ENCODE measurements at places on chromosomes 2 and 18.
A peak's percentile ranks its signal among the peaks of the same experiment; 100 is the strongest.

- DNase-seq: peak; percentile 33
These were observed 43.3 kb downstream of the KCNH7 start for GRCh38 chr2:162795312-162795711.

GRCh38 chr2:148557844-148558436 is 86.6 kb upstream of the EPC2 start:
- DNase-seq: no peak

GRCh38 chr2:86439879-86440630 is 1.1 kb upstream of the KDM3A start:
- DNase-seq: no peak

GRCh38 chr2:72395096-72395495 is 247.4 kb upstream of the CYP26B1 start:
- DNase-seq: no peak

DNA sequence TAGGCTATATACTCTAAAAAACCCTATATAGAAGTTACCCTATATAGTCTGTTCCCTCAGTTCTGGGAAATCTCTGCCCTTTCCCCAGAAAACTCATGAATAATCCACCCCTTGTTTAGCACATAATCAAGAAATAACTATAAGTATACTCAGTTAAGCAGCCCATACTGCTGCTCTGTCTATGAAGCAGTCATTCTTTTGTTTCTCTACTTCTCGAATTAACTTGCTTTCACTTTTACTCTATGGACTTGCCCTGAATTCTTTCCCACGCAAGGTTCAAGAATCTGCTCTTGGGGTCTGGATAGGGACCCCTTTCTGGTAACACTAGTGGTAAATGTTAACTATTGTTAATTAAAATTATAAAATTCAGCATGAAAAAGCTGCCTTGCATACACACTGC is 17.4 kb upstream of the AP1S3 start:
- DNase-seq: no peak

DNA sequence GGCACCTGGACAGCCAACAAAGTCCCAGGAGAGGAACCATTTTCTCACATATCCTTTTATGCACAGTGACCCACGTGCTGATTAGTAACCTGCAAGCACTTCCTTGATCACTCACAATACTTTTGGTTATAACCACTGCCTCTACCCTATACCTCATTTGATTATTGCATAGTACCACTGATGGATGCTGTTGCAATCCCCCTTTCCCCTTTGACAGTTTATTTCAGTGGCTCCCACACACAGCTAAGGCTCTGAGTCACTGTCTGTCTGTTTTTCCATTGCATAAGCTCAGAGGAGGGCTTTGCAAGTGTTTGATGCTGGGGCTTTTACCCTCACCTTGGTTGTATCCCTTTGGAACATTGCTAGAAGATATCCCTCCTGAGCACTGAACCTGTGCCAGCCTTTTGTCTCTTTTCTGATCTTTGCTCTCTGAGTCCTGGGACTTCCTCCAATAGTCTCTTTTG is 101.7 kb upstream of the RBBP8 start:
- DNase-seq: no peak

- peak; percentile 84 for DNase-seq
These were observed 68.5 kb upstream of the STK17B start for GRCh38 chr2:196239622-196240587.

DNA sequence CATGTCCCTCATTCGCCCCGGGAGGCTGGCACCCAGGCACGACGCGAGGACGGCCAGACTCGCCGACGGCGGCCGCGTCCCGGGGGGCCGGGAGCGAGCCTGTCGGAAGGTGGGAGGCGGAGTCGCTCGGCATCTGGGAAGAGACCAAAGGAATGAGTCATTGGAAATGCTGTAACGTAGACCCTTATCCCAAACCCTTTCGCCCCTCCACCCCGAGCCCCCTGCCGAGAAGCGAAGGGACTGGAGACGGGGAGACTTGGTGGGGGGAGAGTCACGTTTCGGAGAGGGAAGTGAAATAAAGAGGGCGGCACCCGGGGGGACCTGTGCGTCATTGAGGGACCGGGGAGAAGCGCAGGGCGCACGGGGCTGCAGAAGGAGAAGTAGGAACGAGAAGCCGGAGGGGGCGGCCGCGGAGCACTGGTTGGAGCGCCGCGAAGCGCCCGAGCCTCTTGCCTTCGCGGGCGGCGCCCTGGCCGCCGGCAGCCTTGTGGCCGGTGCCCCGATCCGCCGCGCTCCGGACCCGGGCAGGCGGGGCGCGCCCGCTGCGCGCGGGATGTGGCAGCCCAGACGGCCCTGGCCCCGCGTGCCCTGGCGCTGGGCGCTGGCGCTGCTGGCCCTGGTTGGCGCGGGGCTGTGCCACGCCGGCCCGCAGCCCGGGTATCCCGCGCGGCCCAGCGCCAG is at the start of gene EMILIN2:
TSS of gene EMILIN2 (plus strand) at position 371 of the 681 bp plus-strand sequence. CDS start at position 554, 183 bp downstream.
- no peak for DNase-seq

DNA sequence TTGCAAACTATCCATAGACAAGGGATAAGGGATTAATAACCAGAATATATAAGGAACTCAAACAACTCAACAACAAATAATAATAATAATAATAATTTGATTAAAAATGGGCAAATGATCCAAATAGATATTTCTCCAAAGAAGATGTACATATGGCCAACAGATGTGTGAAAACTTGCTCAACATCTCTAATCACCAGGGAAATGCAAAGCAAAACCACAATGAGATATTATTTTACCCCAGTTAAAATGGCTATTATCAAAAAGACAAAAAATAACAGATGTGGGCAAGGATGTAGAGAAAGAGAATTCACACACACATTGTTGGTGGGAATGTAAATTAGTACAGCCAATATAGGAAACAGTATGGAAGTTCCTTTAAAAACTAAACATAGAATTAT is 26.9 kb downstream of the DNAH7 start:
- DNase-seq: no peak

DNA sequence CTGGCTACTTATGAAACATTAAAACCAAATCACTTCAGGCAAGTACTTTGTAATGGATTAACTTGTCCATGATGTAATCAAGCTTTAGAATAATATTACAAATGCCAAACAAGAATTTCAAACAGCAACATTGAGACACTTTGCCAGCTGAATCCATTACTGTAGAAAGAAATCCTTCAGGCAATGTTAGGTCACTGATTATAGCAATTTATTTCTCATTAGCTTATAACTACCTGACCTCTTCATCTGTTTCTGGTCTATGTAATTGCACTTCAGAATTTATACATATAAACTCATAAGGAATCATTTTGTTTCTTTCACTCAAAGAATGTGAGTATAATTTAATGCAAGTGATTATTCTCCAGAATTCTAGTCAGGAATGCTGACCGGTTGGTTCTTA is 692.6 kb upstream of the TMEFF2 start:
- DNase-seq: no peak

GRCh38 chr2:230069402-230069801 is 678 bp upstream of the SLC16A14 start:
- no peak for DNase-seq

DNA sequence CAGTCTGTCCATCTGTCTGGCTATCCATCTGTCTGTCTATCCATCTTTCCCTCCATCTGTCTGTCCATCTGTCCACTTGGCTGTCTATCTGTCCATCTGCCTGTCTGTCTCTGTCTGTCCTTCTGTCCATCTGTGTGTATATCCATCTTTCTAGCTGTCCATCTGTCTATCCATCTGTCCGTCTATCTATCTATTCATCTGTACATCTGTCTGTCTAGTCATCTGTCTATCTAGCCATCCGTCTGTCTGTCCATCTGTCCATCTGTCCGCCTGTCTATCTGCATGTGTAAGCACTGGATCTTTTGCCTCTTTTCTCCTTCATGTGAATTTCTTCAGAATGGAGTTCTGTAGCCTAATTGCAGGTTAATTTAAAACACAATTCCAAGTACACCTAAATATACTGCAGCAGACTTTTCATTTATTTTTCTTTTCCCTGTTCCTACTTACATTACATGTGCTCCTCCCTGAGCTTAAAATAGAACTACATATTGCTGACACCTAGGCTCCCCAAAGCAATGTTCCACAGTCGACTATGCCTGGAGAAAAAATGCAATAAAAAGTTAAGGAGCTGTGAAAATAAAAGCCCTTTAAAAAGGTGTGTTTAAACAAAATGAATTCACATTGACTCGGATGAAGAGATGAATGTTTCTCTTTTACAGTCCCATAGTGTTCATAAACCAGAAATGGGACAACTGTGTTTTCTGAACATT is 37.4 kb upstream of the TXNDC2 start:
- DNase-seq: no peak

DNA sequence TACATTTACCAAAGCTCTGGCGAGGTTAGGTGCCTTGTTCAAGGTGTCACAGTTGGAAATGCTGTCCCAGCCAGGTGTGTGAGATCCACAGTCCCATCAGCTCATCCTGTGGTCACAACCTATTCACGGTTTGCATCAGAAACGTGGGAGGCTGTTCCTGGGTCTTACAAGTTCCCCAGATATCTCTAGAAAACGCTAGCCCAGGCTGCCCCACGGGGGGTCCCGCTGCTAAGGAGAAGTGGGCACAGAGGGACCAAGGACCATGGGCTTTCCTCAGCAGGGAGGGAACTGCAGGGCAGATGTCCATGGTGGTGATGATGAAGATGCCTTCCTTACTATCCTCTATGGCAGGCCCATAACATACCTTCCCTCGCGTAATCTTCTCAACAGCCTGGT is 649 bp downstream of the FECH start:
- DNase-seq: no peak

- DNase-seq: no peak
These were observed 8.6 kb upstream of the SEH1L start for GRCh38 chr18:12939162-12939561.

DNA sequence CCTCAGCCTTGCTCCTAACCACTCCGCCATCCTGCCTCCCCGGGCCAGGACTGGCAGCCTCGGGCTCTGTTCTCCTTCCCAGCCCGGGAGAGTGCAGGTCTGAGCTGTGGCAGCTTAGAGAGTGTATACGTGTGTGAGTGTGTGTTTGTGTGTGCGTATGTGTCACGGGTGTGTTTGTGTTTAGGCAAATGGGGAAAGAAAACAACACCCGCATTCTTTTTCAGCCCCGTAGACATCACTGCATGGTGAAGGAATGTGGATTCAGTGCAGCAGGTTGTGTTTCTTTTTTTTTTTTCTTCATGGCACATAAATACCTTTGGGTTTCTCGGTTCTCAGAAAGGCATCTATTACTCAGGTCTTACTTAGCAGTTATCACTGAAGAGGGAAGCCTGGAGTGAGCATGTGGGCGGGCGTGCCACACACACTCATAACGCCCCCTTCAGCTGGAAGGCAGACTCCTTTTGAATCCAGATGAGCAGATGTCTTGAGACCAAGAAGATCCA is 44.2 kb downstream of the GLI2 start:
- DNase-seq: no peak

GRCh38 chr18:44637210-44638033 is 43.3 kb upstream of the SETBP1 start:
- DNase-seq: no peak

DNA sequence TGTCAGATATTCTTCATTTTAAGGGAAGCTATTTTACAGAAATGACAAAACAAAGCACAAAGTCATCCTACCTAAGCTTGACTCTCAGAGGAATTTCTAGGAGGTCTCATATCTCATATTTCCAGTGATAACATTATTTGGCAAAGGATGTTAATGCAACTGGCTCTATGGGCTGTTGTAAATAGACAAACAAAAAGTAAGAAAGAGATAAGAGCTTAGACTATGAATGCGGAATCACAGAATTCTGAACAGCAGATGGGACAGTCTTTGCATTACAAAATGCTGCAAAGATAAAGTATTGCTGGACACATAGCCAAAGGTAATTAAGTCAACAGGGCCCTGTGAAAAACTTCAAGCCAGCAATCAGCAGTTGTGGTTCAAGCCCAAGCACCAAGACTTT is 23.9 kb downstream of the PIAS2 start:
- DNase-seq: no peak

DNA sequence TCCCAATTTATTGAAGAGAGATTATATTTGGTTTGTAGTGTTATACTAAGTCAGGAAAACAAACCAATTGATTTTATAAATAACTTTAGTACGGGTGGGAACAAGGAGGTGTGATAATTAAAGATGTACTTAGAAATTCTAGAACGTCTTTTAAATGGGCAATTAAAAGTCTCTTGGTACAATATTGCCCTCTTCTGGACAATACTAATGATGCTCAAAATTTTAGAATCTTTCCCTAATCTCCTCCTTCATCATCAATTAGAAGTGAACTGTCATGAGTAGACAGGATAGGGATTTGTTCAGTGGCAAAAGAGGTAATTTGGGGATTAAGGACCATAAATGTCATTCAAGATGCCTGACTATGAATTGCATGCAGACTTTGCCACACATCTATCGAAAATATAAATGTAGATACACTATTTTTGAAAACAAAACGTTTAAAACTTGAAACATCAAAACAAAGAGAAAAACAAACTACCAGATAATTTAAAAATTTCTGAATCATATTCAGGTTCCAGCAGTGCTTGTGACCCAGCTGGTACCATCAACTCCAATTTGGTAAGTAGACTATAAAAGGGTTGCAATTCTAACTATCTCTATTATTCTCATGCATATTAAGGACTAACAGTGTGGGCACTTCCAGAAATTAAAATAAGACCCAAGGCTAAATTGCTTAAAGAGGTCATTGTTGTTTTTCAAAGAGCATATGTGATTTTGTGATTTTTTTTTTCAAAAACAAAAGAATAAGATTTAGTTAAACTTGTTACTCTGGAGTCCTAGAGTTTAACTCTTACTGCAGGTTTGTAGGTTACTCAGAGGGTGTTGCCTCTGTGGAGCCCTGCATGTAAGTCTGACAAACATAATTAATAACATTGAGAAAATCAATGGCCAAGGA is 123.5 kb downstream of the LAMA3 start:
- peak; percentile 39 for DNase-seq
